Neural crest cell (in vitro differentiated cells): ENCODE measurements at places on chromosomes 1 and 21. TPM values are rescaled to one million over a fixed set of nuclear protein-coding genes. Genes with fewer than 3 reads are reported as not detected.

Gene YRDC
- 17.0 and 17.6 TPM in 2 replicates for total RNA-seq

Gene KMO
- not detected in 2 replicates for total RNA-seq

Gene GJA4
- total RNA-seq = 20.2 and 22.3 TPM in 2 replicates

Gene CR1L
- total RNA-seq = not detected in 2 replicates

Gene DIO1
- not detected in 2 replicates for total RNA-seq

Gene LYSMD1
- 11.2 and 11.9 TPM in 2 replicates for total RNA-seq

Gene HMGCS2
- total RNA-seq = not detected in 2 replicates

DNA sequence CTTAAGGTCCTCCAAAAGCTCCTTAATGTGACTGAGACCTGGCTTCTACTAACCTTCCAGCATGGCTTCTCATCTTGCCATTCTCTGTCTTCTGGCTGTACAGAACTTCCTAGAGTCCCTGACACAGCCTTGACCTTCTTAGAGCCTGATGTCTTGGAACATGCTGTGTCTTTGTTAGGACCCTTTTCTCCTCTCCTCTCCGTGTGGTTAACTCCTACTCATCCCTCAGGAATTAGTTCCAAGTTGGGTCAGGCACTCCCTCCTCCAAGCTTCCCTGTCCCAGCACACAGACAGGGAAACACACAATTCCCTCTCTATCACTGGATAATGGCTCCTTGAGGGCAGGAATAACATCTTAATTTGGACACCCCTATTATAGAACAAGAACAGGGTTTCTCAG lies 275.4 kb upstream of the USP24 start:
- DNase-seq = no peak

DNA sequence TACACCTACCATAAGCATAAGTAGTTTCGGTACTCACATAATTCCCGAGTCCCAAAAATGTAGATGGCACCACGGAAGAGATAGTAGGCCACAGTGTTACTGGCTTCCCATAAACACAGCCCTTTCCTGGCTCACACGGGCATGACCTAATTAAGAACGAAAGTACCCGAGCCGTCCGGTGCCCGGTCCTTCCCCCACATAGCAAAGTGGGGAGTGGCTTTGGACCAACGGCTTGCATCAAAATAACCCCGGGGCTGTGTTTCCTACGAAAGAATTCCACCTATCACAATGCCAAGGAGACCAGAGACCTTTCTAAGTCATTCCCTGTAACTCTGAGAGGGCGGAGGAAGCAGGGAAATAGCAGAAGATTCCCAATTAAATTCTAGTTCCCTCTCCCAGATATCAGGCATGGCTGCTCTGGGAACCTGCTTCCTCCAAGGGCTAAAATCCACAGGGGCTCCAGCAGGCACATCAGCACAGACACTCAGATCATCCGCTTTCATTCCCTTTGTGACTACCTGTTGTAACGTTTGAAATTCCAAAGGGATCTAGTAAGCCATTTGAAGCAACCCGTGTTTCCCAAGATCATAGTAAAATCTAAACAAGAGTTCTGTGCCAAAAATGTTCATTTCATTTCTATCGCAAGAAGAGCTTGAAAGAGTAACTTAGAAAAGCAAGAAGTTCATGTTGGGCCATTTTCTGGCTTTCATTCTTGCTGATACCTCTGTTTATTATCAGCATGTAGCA lies at the start of gene TMPRSS3:
TMPRSS3 (minus strand) TSS at position 148 of the 747 bp plus-strand sequence. CDS start 635 bp downstream, outside the sequence.
- no peak for DNase-seq

GRCh38 chr1:178457651-178458050 lies 39.1 kb downstream of the CLEC20A start:
- no peak for DNase-seq

DNA sequence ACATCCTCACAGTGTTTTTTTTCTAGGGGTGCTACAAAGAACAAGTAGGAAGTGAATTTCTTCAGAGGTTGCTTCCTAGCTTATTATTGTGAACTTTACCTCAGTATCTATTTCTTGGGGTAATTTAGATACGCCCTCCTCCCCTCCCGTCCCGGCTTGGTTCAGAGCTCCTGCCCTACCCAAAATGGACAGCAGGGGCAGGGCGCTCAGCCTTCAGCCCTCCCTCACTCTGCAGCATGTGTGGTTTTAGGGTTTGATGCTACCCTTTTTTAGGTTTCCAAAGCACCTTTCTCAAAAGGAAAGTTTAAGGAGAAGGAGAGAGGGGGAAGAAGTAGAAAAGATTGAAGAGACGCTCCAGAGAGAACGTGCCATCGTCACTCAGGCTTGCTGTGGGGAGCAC lies 16.9 kb upstream of the POGK start:
- no peak for DNase-seq

DNA sequence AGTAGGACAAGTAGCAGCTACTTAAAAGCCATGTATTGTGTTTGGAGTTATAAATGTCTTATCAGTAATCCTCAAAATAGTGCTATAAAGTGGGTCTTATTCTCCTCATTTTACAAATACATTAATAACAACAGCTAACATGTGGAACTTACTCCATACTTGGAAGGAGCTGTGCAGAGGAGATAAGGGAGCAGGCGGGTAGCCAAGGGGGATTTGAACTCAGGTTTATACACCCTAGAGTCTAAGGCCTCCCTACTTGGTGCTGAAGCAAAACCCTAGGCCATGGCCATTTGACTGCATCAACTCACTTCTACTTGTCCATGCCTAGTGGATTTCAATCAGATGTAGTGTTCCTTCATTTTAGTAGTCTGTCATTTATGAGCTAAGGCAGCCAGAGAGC lies 72.1 kb downstream of the LMO4 start:
- DNase-seq = no peak

GRCh38 chr1:213962508-213962907 lies 25.3 kb upstream of the PROX1 start:
- DNase-seq = no peak

- no peak for DNase-seq
These were observed at the start of gene ACTA1 for GRCh38 chr1:229434005-229434640. TSS of gene ACTA1 (minus strand) at chr1:229434094. CDS start at chr1:229433115, 979 bp downstream.

GRCh38 chr1:99766378-99766800 lies at the start of gene FRRS1:
TSS of gene FRRS1 (minus strand) at chr1:99766635. CDS start at chr1:99748768, 17,867 bp downstream.
- DNase-seq = peak; percentile 30

GRCh38 chr1:56137521-56138505 lies 441.6 kb downstream of the PLPP3 start:
- DNase-seq = no peak

DNA sequence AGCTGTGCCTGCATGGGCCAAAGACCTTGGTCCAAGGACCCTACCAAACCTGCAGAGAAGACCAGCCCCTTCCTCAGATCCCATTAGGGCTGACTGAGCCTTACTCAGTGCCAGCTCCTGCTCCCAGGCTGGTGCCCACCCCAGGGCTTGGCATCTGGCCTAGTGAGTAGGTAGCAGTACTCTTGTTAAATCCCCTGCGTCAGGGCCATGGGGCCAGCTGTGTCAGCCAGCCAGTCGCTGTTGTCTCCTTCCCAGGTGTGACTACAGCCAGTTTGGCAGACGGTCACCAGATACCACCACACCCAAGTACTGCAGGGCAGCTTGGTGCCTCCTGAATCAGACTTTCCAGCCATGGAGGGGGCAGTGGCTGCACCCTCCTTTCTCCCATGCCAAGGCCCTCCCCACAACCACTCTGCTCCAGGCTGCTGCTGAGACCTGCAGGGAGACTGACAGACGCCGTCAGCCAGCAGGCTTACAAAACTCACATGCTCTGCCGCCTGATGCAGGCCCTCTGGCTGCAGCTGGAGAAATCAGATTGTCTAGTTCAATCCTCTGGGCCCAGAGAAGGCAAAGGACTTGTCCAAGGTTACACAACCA lies 3.0 kb downstream of the TENT5B start:
- no peak for DNase-seq

- DNase-seq = no peak
These were observed 21.3 kb upstream of the PRSS38 start for GRCh38 chr1:227793948-227794816.

GRCh38 chr1:22503721-22504410 lies 52.2 kb downstream of the ZBTB40 start:
- DNase-seq = no peak

DNA sequence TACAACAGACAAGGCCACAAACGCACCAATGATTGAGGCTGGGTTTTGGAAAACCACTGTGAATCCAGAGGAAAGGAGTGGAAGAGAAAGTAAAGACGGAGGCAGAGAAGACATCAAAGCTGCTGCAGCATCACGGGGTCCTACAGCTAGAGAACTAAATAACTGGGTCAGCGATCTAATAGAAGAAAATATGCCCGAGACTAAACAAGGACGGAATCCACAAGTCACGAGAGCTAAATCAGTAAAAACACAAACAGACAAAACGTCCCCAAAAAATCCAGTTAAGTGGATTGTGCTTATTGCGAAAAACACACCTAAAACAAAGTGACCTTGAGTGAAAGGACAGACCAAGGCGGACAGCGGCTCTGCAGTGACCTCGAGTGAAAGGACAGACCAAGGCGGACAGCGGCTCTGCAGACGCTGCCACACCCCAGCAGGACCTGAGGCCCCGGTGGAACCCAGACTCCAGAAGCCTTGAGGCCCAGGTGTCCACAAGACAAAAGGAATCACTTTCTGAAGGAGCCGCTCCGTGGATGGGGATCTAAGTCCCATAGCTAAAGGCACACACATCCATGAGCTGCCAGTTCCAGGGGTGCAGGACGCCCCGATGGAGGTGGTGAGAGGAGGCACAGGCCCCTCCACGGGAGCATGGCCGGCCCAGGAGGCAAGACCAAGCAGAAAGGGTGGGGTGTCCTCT lies 6.0 kb downstream of the FTCD start:
- DNase-seq = no peak

GRCh38 chr1:165637427-165637826 lies 6.4 kb downstream of the MGST3 start:
- DNase-seq = no peak

GRCh38 chr1:83998498-83999315 lies at the start of gene TTLL7:
TSS of gene TTLL7 (minus strand) at chr1:83999132. CDS start at chr1:83952211, 46,921 bp downstream.
- DNase-seq = peak; percentile 78
